ENCODE measurements at places on chromosomes 2 and 18.

DNA sequence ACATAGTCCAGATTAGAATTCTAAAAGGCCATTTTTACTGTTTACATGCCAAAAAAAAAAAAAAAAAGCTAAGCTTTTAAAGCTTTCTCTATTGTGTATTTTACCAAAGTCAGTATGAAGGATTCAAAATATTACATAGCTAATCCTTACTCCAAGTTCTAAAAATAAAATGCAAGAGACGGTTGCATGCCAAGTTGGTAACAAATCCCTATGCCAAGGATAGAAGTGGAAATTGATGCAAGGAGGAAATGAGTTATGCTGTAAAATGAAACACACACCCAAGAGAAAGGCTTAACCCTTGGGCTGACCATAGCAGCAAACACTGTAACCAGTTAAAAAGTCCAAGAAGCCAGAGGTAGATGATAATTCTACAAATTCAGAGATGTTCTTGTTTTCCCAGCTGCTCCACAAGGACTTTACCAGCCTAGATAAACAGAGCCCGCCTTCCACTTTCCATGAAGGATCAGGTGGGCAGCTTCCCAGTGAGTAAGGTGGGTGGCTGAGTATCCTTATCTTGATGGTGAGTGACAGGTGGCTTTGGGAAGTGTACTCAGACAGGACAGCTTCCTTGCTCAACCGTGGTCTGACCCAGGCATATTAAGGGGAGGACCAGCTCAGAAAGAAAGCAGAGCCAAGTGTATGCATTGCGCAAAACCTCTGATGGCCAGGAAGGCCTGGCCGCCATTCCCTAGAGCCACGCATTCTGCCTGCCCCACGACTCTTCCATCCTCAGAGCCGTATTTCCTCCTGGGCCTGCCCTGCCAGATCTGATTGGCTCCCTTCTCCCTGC is 34.4 kb downstream of the ATP8B1 start:
- DNase-seq, result peak; percentile 89

GRCh38 chr2:12004713-12005112 is 258.3 kb downstream of the LPIN1 start:
- no peak for DNase-seq

- DNase-seq, result peak; percentile 66
These were observed 8.4 kb downstream of the GRP start for GRCh38 chr18:59228351-59228750.

DNA sequence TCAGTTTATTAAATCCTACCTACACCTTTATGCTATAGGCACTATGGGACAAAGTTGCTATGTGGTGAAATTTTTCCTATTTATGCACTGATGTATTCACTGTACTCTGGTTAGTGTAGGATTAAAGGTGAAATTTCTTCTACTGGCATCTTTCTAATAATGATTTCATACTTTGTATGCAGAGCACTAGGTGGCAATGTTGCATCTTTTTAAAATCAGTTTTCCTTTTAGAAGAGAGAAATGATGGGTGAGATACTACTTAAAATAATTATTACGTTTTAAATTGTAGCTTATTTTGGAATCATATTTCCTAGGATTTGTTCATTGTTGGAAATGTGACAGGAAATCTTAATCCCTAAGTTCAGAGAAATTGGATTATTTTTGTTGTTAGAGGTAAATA is 150.9 kb downstream of the CD8B2 start:
- DNase-seq, result peak; percentile 44

- peak; percentile 87 for DNase-seq
These were observed 2.8 kb downstream of the KYNU start for GRCh38 chr2:142880279-142880678.

- DNase-seq, result no peak
These were observed 130.1 kb downstream of the GBX2 start for GRCh38 chr2:236038096-236038495.

DNA sequence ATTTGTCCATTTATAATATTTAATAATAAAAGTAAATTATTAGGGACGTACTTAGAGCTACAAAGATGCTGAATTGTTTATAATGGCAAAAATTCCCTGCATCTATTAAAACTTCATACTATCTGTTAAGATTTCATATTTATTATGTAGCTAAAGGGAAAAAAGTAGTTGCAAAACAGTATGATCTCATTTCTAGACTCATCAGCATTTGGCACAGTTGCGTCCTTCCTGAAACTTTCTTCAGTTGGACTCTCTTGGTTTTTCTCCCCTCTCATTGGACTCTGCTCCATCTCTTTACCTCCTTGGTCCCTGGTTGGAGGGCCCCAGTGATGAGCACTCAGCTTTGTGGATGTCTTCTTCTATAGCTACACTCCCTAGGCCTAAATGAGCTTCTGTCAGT is 99.6 kb downstream of the TMEM247 start:
- DNase-seq, result no peak

- no peak for DNase-seq
These were observed 2.4 kb downstream of the GPR45 start for GRCh38 chr2:105243961-105244360.

GRCh38 chr2:1653956-1654695 is 90.2 kb downstream of the PXDN start:
- DNase-seq, result peak; percentile 93

DNA sequence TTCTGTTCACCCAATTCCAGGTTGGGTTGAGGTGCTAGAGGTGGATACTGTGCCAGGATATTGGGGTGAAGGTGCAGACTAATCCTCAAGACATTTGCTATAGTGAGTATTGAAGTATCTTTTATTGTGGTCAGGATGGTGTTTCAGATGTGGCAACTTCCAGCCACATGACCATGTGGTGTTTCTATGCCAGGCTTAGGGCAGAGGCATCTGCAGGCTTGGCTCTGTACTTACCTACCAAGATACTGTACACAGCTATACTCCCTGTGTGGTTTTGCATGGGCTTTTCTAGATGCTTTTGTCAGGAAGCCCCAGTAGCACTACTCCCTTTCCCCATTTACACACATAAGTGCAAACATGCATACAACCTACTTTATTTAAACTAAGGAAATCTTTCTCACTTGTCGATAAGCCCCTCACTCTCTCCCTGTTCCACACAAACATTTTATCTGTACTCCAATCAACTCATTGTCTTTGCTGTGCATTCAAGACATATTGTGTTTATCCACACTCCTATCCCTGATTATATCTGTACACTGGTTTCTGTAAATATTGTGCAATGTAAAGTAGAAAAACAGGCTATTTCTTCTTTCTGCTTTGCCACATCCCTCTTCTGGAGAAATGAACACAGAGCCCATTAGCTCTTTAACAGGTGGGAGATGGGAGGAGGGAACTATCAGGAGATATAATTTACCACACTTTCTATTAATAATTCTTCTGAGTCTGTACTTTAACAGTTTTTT is 12.3 kb downstream of the ARL6IP6 start:
- no peak for DNase-seq

GRCh38 chr2:55063713-55064323 is 13.6 kb upstream of the RTN4 start:
- DNase-seq, result no peak

DNA sequence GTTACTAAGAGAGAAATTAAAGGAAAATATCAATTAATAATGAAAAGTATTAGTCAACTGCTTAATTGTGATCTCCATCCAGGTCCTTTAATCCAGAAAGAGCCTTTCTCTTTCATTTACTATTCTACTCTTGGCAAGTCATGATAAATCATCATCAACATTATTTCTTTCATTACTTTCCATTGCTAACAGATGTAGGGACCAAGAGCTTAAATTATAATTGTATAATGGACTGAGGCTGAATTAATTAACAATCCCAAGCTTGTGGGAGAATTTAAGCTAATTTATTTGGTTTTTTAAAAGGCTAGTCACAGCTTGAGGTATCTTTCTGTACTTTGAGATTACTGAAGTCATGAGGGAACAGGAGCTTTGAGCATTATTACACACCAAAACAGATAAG is 223.9 kb downstream of the ERBB4 start:
- no peak for DNase-seq

DNA sequence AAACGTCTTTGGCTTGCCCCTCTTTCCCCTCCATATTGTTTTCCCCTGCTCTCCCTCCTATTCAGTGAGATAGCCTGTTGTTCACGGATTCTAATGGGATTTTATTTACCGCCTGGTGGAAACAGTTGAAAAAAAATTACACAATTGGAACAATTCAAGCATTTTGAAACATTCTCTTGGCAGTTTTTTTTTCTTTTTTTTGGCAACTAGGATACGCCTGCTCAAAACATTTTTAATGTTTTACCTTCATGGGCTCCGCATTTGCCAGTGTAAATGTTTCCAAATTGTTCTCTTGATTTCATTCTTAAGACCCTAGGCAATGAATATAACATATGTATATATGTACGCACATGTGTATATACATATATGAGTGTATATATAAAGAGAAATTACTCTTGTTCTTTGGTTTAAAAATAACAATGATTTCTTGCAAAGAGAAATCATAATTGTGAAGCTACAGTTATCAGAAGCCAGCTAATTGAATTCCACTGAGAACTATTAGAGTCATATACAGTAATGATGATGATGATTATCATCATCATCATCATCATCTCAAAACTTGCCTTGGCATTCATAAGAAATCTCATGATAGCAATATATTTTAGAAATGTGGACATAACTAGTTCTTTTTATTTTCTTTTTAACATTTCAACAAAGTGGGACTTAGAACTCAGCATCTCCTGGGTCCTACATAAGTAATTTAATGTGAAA is 146.7 kb downstream of the LTBP1 start:
- DNase-seq, result no peak

- peak; percentile 92 for DNase-seq
These were observed 722 bp downstream of the BAZ2B start for GRCh38 chr2:159615367-159616285.

DNA sequence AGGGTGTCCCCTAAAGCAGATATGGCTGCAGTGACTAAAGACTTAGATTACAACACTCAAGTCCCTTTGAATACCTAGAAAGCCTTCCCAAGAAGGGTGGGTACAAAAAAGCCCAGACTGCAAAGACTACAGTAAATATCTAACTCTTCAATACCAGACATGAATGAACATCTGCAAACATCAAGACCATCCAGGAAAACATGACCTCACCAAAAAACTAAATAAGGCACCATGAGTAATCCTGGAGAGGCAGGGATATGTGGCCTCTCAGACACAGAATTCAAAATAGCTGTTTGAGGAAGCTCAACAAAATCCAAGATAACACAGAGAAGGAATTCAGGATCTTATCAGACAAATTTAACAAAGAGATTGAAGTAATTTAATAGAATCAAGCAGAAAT is 138.2 kb upstream of the OTOS start:
- peak; percentile 59 for DNase-seq

DNA sequence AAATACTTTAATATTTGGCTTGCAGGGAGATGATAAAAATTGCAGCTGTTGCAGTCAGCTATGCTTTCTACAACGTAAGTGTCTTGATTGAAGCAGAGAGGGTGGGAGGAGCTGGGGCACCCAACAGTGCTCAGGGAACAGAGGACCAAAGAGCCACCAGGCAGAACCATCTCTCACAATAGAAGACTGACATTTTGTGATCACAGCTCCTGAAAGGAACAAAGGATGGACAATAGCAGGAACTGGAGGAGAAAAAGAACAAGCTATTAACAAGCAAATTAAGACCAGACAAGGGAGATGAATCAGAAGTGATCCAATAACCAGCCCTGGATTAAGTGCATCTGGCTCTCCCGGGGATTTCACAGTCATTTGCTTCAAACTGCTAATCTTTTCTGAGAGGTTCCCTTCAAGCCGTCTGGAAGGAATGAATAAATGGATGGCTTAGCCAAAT is 65.7 kb upstream of the SMAD2 start:
- DNase-seq, result no peak

GRCh38 chr18:65057439-65058083 is 693.3 kb upstream of the CDH7 start:
- DNase-seq, result no peak

GRCh38 chr2:136334967-136335366 is 217.0 kb upstream of the CXCR4 start:
- no peak for DNase-seq

DNA sequence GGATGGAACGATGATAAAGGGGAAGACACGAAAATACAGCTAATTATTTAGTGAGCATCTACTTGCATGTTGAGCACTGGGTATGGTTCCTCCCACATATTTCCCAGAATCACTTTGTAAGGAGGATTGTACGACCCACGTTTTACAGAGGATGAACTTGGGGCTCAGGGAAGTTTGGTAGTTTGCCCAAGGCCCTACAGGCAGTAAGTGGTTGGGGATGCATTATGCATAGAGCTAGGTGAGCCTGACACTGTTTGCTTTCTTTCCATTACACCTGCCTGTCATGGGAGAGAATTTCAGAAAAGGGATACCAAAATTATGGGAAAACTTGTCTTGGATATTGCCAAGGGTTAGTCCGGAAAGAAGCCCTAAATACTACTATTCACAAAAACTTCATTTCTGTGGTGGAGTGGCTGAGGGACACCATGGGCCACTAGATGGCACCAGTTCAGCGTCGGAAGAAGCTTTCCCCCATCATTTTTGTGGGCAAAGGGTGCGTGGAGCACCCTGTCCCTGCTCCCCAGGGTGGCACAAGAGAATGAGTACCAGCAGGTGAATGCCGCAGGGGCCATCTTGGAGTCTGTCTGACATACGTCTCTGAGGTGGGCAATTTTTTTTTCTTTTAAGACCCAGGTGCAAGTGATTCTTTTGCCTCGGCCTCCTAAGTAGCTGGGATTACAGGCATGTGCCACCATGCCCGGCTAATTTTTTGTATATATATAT is 23.5 kb upstream of the C18orf32 start:
- DNase-seq, result peak; percentile 49

Data from fibroblast of skin of back (primary cell).